Ascending aorta (tissue), 2 donors: ENCODE measurements at places on chromosomes 13 and 19.

DNA sequence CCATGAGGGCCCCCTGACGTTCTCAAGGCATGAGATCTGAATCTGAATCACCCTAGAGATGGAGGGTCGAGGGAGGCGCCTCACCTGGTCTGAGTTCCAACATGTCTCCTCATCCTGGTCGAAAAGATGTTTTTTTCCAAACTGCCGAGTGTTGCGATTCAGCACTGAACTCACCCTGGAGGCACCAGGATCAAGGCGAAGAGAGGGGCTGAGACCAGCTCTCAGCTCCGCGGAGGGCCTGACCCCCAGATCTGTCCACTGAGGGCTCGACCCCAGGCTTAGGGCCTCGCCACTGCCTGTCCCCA is 555 bp downstream of the NR2C2AP start:
- no peak for DNase-seq

DNA sequence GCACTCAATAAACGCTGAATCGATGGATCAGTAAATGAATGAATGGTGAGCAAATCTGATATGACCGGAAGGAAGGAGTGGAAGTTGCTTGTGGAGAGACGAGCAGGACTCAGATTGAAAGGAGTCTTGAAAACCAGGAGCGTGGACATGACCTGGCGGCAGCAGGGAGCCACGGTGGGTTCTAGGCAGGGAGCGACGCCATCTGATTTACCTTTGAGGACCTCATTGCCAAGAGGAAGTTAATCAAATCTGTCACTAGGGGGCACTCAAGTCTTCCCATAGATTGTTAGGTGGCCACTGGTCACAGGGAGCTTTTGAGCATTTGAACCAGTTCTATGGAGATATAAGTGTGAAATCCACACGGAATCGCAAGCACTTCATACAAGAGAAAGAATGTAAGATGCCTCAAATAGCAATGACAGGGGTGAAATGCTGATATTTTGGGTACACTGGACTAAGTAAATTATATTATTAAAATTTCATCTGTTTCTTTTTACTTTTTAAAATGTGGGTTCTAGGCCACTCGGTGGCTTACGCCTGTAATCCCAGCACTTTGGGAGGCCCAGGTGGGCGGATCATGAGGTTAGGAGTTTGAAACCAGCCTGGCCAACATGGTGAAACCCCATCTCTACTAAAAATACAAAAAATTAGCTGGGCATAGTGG is 9.2 kb upstream of the FBN3 start:
- no peak for DNase-seq

GRCh38 chr13:51444922-51445321 is 7.9 kb downstream of the INTS6 start:
- no peak for DNase-seq

GRCh38 chr19:18388100-18388959 is 2.4 kb downstream of the GDF15 start:
- no peak for DNase-seq

GRCh38 chr19:29092712-29093552 is 120.0 kb downstream of the UQCRFS1 start:
- no peak for DNase-seq

DNA sequence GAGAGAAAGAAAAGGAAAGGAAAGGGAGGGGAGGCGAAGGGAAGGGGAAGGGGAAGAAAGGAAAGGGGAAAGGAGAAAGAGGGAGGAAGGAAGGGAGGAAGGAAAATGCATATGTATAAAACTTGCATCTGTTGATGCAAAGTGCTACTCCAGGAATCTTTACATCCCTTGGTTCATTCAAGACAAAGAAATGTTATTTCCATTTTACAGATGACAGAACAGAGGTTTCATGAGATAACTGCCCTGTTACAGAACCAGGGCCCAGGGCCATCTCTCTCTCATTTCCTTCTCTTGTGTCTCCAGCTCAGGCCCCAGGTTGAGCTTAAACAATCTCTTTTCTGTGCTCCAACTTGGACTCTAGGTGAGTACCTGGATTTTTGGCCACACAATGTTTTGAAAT is 1.8 kb upstream of the SLC25A30 start:
- no peak for DNase-seq

DNA sequence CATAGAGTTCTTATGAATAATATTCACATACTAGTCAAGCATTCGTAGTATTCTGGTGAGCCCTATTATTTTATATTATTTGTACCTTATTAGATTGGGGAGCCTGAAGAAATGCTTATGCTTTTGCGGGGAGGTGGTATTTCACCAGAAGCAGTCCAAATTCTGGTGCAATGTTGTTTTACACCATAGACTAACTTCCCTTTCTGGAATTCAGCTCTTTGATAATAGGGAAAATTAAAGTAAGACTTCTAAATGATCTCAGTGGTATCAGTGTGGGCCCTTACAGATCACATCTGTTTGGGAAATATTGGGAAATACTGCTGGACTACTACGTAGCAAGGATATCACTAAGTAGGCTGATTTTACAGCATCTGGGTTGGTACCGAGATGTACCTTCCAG is 34.2 kb downstream of the KCTD12 start:
- DNase-seq, result no peak

DNA sequence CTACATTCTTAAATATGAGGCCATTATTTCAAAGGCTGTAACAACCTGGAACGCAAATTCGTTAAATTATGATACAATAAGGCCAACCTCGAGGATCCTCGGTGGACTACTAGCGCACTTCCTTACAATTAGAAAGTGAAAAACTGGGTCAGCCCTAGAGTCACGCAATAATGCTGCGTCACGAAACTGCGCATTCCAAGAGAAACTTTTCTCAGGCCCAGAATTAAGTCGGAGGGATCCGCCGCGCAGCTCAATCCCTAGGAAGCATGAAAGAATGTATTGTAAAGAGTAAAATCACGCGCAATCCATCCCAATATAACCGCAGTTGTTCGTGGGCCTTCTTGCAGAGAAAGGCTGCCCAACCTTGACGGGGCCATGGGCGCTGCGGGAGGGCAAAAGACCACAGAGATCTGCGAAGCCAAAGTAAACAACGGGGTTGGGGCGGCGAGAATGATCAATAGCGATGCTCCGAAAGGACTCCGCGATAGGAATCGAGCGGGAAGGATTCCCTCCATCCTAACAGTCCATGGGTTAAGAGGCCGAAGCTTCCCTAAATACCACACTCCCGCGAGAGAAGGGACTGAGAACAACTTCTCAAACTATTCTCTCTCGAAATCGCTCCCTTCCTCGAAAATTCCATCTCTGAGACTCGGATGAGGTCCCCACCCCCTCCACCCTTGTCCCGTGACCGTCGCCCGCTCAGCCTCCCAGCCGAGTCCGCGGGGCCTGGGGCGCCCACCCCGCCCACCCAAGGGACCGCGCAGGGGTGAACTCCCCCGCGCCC is 564 bp downstream of the SPART start:
- peak; percentile 19 for DNase-seq

GRCh38 chr19:28963486-28964250 is 249.3 kb downstream of the UQCRFS1 start:
- no peak for DNase-seq

DNA sequence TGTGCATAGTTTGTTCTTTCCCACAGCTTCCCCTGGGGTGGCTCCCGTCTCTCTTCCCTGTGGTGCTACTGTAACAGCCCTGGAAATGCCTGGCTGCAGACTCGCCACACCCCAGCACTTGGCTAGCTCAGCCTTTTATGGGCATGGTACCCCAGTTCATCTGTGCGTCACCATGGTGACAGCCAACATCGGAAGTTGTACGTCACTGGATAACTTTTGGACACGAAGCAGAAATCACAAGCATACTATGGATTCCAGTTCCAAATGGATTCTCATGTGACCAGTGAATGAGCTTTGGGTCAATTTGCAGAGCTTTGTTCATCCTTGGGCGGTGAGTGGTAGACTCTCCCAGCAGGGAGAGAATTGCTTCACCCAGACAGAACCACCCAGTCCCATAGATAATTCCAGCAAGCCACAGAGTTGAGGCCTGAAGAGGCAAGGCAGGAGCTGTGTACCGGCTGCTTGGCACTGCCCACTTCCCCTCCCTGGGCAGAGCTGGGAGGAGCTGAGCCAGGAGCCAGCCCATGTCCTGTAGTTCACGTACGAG is 54.4 kb downstream of the COL4A2 start:
- DNase-seq, result peak; percentile 97

DNA sequence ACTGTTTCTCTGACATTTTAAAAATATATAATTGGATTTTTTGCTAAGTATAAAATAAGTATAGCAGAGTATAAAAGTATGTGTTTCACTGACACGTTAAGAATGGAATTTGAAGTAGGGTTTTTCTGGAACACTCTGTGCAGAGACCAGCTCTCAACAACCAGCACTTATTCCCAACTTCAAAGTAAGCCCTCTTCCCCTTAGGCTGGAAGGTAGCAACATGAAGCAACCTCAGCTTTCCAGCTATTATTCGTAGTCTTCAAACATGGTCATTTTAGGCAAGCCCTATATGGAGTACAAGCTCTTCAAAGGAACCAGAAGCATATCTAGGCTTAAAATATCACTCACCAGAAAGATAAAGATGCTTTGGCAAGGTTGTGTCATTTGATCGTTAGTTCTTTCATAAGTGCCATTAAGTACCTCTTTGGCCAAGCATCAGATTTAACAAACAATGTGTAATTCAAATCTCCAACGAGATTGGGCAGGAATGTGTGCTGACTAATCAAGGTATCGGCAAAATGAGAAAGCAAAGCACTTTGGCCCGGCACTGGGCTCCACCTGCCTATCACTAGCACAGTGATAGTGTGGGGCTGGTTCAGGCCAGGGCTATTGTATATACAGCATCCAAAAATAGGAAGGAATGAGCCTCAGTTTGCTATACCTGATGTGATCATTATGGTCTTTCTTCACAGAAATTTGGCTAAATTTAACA is 95.9 kb upstream of the FREM2 start:
- DNase-seq, result no peak

DNA sequence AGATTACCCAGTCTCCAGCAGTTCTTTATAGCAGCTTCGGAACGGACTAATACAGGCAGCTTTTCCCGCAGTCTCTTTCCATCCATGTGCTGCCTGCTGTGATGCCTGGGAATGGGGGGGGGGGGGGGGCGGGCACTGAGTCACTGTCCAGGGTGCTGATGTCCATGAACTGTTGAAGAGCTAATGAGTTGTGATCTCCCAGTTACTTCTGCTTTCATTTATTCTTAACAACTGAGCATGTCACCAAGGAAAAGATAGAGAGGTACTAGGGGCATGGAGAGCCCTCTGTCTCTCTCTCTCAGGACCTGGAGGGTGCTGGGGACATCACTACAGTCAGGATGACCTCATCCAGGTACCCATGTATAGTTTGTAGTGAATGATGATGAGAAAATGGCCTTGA is 20.3 kb upstream of the CEACAM1 start:
- DNase-seq, result no peak

DNA sequence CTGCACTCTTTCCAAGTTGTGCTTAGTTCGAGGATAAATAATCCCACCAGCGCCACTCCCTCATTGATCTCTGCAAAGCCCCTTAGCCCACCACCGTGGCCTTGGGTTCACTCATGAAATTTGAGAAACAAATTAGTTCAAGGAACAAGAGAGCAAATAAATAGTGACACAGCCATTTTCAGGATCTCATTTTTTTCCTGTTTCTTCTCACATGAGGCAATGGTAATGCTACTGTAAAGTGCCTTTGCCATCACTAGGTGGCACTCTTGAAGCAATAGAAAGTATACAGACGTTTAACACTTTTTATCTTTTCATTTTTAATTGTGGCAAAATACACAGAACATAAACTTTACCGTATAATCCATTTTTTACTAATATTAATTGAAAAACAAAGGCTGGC is 76.8 kb upstream of the ZNF835 start:
- no peak for DNase-seq

DNA sequence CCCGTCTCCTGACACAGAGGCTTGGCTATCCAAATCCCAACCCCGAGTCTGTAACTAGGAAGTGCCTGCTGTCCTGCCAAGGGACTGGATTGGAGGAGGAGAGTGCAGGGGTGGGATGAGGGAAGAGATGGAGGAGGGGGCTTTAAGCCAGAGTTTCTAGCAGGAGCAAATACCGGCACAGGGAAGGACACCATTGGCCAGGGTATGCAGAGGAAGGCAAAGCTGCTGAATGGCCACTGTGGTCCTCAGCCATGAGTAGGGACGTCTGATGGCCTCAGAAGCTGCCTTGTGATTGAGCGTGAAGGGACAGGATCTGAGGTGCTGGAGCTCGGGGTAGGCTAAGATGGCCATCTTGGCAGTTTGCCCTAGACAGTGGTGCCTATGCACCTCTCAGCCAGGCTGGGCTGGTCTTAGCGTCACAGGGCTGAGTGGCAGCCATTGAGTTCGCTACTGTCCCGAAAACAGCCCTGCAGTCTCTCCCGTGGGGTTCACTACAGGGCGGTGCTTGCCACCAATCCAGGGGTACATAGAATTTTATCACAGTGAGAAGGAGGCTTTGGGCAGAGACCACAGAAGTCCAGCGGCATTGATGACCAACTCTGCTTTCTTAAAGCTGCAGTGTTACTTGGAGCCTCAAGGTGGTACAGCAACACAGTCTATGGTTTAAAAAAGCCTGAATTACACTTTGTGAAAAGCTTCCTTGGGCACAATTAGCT is 61.8 kb downstream of the AKAP11 start:
- DNase-seq, result no peak

DNA sequence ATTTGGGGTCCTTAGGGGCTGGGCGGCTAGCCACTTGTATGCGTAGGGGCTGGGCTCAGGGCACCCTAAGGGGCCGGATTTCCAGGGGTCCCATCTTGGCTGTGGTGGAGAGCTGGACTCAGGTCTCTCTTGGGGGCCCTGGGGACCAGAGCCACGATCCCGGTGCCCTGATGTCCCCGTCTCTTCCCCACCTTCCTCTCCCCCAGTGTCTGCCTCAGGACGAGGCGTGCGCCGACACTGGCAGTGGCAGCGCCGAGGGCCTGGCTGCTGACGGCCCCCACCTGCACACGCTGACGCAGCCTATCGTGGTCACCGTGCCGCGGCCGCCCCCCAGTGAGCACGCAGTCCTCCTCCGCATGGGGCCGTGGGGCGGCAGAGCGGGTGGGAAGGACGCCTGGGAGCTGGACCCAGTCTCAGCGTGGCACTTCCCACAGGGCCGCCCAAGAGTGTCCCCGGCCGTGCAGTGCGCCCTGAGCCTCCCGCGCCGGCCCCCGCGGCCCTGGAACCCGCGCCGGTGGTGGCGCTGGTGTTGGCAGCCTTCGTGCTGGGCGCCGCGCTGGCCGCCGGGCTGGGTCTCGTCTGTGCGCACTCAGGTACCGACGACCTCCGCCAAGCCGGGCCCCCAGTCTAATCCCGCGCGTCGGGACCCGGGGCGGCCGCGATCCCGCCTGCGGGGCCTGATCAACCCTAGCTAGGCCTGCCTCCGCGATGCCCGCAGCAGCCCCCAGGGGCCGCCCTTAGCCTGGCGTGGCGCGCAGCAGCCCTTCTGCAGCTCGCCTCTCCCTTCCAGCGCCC is 2.7 kb upstream of the SNAPC2 start:
- no peak for DNase-seq

- no peak for DNase-seq
These were observed 49.2 kb upstream of the TRPC4 start for GRCh38 chr13:37918751-37919150.

- DNase-seq, result peak; percentile 37
These were observed 73.1 kb downstream of the KCTD12 start for GRCh38 chr13:76813000-76813691.

- DNase-seq, result no peak
These were observed 2.1 kb upstream of the HMG20B start for GRCh38 chr19:3570606-3571011.
